ENCODE measurements at places on chromosomes 2 and 18.

GRCh38 chr2:26691881-26692278, 642 bp upstream of the KCNK3 start:
- DNase-seq = no peak

DNA sequence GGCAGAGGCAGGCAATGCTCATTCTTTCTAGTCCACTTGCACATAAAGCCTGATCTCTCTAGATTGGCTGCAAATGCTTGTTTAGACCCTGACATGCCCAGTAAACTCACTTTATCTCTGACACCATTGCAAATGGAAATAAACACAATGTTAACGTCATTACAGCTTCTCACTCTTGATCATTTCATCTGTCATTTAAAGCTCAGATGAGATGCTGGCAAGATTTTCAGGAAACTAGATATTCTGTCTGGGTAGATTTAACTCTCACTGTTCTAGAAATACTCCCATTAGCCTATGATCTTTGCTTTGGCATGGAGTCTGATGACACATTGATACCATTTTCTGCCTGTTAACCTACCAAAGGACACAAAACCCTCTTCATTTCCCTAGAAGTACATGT, 320.7 kb upstream of the HNRNPA3 start:
- DNase-seq = no peak

- DNase-seq = peak; percentile 7
These were observed 6.8 kb downstream of the ESPNL start for GRCh38 chr2:238106698-238107524.

- no peak for DNase-seq
These were observed 616.4 kb downstream of the XIRP2 start for GRCh38 chr2:167504695-167505094.

DNA sequence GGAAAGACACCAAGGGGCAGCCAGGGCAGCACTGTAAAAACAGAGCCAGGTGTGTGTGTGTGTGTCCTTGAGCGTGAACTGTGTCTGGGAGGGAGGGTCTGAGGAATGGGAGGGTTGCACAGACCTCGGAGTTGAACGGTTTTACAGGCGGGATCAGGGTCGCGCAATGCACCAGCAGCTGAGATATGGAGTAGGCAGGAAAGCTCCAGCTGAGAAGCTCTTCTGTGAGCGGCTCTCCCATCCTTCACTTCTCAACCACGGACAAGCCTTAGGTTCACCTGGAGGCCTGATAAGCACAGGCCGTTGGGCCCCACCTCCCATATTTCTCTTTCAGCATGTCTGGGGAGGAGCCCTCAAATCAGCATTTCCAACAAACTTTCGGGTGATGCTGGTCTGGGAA, 12.1 kb downstream of the SERTAD2 start:
- no peak for DNase-seq

DNA sequence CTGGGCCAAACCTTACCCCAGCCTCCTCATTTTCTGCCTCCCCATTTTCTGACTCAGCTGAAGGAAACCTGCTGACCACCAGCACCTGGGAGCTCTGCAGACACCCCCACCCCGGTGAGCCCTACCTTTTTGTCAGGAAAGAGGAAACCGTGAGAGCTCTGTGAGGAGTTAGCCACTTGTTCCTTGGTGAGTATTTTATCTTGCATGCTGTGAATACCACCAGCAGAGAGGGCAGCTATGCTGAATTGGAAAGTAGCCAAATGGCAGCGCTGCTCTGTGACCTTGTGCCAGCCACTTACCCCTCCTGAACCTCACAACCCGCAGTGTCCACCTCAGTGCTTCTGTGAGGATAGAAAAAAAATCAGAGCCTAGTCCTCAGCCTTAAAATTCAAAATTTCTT, 2.5 kb downstream of the MPPE1 start:
- DNase-seq = no peak

DNA sequence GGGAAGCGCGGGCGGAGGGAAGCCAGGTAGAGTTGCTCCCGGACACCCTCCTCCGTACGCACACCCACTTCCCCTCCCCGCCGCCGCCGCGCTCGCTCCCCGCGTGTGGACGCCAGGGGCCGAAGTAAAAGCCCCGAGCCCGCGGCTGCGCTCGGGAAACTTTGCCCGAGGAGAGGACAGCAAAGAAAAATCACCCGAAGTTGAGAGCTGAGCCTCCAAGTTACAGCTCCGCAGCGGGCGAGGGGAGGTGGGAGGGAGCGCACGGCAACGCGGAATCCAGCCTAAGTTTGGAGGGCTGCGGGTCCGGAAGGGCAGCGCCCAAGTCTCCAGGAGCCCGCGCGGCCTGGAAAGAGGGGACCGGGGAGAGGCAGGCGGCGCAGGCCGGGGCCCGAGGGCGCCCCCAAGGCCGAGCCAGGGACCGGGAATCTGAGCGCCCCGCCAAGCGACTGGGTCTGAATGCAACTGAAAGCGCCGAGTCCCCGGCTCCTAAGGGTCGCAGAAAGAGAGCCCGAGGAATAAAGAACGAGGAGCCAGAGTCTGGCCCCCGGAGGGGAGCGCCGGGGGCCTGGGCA, 706 bp upstream of the BCL11A start:
- no peak for DNase-seq

DNA sequence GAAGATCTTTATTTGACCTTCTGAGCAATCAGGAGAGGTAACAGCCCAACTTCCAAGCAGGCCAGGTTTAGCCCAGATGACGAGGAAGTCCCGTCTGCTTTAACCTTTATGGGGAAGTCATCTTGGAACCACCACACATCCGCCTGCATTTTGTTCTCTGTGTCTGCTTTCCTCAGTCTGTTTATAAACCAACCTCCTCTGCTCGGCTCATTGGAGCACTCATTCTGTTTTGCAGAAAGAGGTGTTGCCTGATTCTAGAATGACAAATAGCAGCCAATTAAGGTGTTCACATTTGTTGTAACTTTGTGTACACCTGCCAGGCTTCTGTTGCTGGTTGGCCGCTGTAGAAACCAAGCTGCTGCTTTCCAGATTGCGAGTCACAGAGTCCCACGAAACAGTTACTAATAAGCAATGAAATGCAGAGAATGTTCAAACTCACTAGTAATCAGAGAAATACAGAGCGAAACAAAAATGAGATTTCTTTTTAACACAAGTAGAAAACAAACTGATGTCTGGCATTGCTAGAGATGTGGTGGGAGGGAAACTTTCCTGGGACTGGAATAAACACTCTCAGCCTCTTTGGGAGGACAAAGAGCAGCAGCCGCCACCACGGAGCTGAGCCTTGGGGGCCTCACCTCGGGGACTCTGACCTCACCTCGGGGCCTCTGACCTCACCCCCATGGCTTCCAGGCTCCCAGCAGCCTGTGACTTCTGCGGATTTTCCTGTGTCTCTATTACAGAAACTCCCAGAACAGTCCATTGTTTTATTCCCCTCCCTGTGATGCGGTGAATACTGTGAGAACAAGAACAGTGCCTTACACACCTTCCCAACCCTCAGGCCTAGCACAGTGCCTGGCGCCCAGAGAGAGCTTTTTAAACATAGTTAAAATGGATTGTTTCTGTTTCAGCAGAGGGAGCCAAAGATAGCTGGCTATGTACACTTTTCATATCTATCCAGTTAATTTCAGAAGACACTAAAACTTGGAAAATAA, 64.0 kb downstream of the MBP start:
- peak; percentile 65 for DNase-seq

DNA sequence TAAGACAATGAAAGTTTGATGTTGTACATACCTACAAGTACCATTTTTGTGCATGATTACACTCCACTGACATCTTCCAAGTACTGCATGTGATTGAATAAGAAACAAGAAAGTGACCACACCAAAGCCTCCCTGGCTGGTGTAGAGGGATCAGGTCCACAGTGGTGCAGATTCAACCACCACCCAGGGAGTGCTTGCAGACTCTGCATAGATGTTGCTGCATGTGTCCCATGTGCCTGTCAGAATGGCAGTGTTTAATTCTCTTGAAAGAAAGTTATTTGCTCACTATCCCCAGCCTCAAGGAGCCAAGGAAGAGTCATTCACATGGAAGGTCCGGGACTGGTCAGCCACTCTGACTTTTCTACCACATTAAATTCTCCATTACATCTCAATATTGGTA, 114.5 kb downstream of the MMADHC start:
- no peak for DNase-seq

- no peak for DNase-seq
These were observed 492.5 kb upstream of the SPHKAP start for GRCh38 chr2:228673876-228674554.

DNA sequence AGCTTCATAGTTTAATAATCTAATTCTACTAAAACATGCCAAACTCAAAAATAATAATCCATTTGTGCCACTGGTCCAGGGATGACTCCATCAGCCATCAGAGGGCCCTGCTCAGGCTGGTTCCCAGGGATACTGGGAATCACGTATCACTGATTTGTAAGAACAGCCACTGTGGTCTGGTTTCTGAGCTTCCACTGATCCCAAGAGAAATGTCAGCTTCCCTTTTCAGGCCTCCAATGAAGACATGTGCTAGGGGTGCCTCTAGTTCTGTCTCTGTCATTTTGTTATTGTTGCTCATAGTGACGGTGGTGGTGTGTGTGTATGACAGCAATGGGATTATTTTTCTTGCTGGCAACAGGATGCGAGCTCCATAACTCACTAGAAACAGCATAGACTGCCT, 83.2 kb downstream of the CELF4 start:
- DNase-seq = no peak

GRCh38 chr2:166900700-166901099, 12.4 kb downstream of the XIRP2 start:
- peak; percentile 13 for DNase-seq

DNA sequence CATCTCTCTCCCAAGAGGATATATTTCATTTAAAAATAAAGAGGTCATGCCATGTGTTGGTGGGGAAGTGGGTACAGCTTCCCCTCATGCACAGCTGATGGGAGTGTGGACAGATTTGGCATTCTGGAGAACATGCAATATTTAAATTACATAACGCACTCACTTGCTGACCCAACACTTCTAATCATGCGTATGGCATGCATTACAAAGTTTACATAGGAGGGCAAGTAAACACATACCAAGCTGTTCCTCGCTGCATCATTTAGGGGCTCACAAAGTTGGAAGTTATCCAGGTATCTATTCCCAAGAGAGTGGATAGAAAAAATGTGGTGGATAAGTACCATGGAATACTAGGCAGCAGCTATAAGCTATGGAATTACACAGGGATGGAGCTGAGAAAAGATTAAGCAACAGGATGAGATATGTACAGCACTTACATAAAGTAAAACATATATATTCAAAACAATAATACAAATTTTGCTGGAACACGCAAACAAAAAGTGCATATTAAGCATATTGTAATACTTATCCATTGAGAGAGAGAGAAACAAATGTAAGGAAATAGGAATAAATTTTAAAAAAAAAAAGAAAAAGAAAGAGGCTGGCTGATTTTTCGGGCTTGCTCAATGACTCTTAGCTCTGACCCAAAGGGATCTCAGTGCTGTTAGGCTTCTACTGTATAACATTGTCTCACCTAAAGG, 11.0 kb downstream of the CYP1B1 start:
- no peak for DNase-seq

GRCh38 chr2:173395567-173396351, 41.1 kb downstream of the CDCA7 start:
- no peak for DNase-seq

DNA sequence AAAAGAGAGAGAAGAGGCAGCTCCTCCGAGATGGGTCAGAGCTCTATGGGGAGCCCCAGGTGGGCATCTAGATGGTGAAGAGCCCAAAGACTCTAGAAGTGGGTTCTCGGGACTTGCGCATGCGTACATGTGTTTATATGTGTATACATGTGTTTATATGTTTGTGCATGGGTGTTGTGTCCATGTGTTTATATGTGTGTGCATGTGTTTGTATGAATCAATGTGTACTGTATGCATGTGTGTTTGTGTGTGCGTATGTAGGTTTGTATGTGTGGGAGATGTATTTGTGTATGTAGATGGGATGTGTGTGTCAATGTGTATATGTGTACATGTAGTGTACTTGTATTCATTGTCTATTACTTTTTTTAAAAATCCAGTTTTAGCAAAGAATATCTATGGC, 25.6 kb downstream of the DNPEP start:
- no peak for DNase-seq

DNA sequence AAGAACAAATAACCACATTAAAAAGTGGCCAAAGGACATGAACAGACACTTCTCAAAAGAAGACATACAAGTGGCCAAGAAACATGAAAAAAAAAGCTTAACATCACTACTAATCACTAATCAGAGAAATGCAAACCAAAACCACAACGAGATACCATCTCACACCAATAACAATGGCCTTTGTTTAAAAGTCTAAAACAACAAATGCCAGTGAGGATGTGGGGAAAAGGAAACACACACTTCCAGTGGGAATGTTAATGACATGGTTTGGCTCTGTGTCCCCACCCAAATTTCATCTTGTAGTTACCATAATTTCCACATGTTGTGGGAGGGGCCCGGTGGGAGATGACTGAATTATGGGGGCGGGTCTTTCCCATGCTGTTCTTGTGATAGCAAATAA, 147.1 kb downstream of the GALNT1 start:
- DNase-seq = peak; percentile 13

Measured in M059J (cell line).